ENCODE measurements at places on chromosomes 5 and 9.
A peak's percentile ranks its signal among the peaks of the same experiment; 100 is the strongest.

DNA sequence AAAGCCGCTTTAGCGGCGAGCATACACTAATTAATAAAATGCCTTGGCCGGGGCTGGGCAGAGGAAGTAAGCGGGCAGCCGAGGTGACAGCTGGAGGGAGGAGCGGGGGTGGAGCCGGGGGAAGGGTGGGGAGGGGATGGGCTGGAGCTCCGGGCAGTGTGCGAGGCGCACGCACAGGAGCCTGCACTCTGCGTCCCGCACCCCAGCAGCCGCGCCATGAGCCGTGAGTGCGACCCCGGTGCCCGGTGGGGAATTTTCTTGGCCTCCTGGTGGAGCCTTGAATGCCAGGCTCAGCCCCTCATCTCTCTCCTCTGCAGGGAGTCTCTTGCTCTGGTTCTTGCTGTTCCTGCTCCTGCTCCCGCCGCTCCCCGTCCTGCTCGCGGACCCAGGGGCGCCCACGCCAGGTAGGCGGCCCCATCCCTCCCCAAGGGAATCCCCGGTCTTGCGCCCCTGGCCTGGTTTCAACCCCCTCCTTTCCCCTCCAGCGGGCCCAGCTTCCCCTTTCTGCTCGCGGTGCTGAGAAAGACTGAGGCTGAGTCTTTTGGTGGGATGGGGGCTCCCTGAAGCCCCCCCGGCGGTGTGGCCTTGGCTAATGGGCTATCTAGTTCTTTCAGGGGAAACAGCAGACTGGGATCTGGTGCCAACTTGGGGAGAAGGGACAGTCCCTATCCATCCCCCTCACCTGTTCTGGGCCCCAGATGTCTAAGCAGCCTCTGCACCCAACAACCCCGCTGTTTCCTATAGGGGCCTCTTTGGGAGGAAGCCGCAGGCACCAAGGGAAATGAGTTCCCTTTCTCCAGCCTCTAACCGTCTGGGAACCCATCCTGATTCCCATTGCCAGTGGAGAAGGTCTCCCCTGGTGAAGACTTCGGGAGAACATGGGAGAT lies at the start of gene PTGS1:
PTGS1 (plus strand) TSS at position 156 of the 887 bp plus-strand sequence; CDS start at position 217, 61 bp downstream.
- no peak for DNase-seq

DNA sequence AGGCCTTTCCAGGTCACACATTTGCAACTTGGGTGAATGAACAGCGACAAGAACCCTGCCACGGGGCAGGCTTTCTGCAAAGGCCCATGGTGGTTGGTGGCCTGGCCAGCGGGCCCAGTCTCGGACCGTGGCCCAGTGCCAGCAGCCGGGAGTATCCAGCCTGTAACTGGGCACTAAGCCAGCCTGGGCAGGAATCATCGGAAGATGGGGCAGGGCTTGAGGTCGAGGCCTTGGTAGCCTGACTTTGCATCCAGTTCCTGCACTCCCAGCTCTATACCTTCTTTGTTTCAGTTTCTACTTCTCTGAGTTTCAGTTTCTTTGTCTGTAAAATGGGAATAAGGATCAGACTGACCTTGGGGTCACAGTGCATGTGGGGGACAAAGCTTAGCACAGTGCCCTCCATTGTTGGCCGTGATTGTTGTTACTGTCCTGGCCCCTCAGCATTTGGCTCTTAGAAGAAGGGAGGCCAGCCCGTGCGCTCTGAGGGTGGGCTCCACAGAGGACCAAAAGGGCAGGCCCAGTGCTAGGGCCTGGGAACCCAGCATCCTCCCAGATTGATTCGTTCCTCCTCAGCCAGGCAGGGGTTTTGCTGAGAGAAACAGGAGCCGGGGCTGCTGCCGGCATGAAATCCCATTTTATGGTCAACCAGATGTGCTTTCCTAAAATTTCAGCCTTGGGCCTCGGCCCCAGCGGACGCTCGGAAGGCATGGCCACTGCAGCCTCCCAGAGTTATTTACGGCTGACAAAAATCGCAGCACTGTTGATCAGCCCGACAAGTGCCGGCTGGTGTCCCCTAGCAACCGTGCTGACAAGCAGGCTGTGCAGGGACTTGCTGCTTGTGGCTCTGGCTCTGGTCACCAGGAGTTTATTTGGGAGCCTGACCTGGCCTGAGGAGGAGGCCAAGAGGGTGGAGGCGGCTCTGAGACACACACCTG lies 43.6 kb downstream of the JADE2 start:
- DNase-seq = no peak

GRCh38 chr9:110738982-110739381 lies 70.4 kb downstream of the MUSK start:
- no peak for DNase-seq

GRCh38 chr5:160311491-160312133 lies 752 bp downstream of the CCNJL start:
- no peak for DNase-seq

DNA sequence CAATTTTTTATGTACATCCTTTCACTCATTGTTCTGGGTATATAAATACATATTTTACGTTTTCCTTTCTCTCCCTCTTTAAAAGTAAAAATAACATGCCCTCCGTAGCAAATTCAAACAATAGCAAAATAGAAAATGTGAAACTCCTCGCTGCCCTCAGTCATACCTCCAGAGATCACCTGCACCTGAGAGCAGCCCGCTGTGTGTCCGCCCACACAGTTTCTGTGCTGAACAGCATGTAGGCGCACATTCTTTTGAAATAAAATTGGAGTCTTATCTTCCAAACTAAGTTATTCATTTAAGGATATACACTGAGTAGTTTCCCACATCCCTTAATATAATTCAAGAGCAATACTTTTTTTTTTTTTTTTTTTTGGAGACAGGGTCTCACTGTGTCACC lies 255.7 kb downstream of the AOPEP start:
- no peak for DNase-seq

DNA sequence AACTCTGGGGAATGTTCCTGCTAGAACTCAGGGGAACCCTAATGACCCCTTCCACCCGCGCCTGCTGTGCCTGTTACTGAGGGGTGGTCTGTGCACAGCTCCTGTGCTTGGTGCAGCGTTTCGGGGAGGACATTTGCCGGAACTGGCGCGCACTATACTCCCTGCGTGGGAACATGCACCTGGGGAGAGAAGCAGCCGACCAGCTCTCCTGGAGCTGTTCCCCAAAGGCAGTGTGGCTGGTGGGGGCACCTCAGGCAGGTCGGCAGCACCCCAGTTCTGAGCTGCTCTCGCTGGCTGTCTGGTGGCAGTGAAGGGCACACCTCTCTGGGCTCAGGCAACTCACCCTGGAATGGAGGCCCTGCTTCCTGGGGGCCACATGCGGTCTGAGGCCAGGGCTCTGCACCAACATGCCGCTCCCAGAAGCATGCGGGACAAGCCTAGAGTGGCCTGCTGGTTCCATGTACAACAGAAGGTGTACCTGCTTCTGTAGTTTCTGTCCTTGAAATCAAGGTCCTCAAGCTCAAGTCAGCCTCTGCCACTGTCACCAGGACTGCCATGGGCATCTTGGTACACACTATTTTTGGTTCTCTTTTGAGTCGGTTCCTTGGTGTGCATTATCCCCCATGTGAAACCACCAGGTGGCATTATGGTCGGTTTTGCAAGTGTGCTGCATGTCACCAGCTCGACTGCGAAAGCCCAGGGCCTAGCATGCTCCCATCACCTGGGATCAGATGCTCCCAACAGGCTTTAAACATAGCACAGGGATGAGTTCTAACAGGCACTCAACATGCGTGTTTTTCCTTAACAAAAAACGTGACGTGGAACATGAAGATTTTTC lies 7.8 kb upstream of the MRNIP start:
- DNase-seq = no peak

DNA sequence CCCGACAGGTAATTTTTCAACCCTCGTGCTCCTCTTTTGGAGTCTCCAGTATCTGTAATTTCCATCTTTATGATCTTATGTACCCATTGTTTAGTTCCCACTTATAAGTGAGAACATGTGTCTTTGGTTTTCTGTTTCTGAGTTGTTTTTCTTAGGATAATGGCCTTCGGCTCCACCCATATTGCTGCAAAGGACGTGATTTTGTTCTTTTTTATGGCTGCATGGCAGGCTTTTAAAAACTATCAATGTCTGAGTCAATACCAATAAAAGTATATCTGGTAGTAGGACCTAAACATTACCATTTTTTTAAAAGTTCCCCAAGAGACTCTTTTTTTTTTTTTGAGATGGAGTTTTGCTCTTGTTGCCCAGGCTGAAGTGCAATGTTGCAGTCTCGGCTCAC lies 3.9 kb upstream of the SLC26A2 start:
- DNase-seq = no peak

DNA sequence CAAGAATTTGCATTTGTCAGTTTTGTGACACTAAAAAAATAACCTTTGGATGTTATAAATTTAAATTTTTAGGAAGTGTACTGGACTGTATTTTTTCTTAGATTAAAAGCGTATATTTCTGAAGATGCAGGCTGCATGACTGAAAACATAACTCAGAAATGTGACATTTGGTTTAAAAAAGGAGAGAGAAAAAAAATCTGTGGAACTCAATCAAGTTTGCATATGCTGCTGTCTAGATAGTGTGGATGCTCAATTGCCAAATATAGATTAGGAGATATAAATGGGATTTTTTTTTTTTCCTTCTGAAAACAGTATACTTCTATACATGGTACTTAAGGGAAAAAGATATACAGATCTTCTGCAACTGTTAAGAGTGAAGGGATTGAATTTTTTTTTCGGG lies 402.3 kb downstream of the TAF11L14 start:
- no peak for DNase-seq

GRCh38 chr5:116529615-116530014 lies 45.0 kb downstream of the SEMA6A start:
- no peak for DNase-seq

GRCh38 chr9:133320421-133320881 lies 15.5 kb downstream of the SURF6 start:
- DNase-seq = no peak

- DNase-seq = peak; percentile 83
Observed at GRCh38 chr9:133147412-133148198, 16.1 kb downstream of the GBGT1 start.

GRCh38 chr5:134240421-134240962 lies 14.6 kb upstream of the PPP2CA start:
- DNase-seq = no peak

GRCh38 chr9:17625644-17626388 lies 47.0 kb downstream of the SH3GL2 start:
- DNase-seq = no peak

GRCh38 chr9:264231-264630 lies 49.6 kb downstream of the DOCK8 start:
- DNase-seq = no peak

DNA sequence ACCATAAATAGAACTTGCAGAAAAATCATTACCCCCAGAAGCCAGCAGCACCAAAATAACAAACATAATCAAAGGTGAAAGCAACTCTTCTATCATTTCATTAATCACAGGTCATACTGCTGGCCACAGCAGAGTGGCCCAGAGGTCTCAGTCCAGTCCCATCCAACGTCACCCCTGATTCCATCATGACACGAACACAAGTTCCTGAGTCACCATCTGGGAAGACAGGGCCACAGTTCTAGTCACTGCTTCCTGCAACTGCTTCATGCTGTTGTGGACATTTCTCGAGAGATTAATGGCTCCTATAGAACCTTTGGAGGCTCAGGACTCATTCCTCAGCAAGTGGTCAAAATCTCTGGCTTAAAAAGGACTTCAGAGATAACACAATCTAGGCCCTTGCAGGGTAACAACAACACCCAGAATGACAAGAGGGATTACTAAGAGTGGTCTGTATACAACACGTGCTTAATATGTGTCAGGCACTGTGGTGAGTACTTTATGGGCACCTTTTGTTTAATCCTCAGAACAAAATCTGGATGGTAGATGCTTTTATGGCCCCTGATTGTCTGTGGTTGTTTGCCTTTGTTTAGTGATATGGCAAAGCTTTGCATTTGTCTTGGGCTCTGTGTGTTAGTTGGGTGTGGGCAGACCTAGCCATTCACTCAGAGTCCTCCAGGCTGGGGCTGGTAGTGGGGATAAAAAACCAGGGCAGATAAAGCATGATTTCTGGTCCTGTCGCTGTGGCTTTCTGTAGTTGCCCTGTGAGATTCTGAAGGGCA lies 184.3 kb downstream of the DAB2IP start:
- no peak for DNase-seq

GRCh38 chr9:95317119-95317892 lies at the start of gene FANCC:
TSS of gene FANCC (minus strand) at chr9:95317709. CDS start at chr9:95249291, 68,418 bp downstream.
- DNase-seq = peak; percentile 78

DNA sequence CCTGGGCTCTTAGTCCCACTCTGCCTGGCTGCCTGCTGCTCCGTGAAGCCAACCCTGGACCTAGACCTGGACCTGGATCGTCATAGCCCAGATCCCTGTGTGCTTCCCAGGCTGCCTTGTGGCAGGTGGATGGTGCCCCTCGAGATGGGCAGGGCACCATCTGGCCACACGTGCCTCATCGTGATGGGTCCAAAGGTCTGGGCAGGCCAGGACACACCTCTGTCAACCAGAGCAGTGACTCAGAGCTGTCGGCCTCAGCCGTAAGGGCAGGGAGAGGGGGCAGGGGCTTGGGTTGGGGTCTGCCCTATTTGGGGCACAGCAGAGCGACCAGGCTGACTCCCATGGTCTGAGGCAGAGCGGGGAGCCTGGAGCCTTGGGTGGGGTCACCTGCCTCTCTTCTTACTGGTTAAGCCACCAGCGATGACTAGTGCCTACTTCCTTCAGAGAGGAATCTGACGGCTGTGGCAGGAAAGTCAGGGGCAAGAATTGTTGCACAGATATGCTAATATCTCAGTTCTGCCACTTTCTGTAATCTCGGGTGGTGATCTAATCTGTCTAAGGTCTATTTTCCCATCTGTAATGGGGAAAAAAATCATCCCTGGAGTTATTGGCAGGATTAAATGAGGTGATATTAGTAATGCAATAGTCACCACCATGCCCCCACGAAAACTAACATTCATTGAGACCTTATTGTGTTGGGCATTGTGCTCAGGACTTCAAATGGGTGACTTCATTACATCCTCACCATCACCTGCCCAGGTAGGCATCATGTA lies 3.2 kb upstream of the CDHR2 start:
- no peak for DNase-seq

DNA sequence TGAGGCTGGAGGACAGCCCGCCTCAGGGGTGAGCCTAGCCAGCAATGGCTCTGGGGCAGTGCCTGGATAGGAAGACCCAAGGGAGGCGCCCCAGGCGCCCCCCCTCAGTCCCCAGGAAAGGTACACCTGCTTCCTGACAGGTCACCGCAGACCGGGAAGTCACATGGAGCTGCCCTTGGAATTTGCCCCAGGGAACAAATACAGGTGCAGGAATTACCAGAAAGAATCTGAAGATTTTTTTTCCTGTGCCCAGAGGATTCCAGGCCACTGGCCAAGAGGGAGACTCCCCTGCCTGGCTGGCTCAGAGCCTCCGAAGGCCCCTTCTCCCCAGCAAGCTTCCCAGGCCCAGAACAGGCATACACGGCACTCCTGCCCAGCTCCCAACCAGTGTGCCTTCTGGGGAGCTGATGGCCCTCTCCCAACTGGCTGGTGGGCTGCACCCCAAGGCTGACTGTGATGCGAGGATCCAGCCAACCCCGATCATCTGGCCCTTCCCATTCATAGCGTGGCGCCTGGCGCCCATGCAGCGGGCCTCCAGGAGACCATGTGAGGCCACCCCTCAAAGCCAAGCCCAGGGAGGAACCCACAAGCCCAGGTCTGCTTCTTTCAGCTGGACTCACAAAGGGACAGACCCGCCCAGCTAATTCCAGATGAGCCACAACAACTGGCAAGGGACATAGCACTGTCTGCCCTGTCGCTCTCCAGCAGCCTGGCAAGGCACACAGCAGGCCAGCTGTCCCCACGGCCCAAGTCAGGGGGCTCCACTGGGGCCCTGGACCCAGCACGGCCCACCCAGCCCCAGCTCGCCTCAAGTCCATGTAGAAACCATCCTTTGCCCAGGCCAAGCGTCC lies 2.3 kb downstream of the TPRN start:
- no peak for DNase-seq

Data from activated gamma-delta T cell treated with Interleukin-2 at 50 U/mL for 16 hours (primary cell).